ENCODE measurements at places on chromosomes 11 and 22.

- DNase-seq: no peak
These were observed 44.7 kb downstream of the SWAP70 start for GRCh38 chr11:9708544-9708943.

DNA sequence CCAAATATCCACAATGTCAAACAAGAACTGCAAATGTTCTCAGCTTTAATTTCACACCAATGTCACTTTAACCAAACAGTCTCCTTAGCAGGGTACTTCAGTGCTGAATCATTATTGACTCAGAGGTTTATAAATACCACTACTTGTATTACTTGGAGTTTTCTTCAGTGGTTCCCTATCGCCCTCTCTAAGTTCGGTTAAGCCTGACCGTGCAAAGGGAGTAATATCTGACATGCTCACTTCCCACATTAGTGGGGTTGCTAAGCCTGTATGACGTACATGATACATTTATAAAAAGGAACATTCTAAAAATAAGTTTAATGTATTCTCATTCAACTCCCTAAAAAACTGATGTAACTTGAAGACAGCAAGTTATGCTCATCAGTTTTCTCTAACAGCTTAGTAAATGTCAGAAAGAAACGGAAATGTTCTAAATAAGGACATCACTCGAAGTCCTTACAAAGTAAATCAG is 93.1 kb upstream of the ZC3H12C start:
- DNase-seq: peak; percentile 11

GRCh38 chr11:96035740-96036078 is 111.8 kb upstream of the MTMR2 start:
- DNase-seq: no peak

DNA sequence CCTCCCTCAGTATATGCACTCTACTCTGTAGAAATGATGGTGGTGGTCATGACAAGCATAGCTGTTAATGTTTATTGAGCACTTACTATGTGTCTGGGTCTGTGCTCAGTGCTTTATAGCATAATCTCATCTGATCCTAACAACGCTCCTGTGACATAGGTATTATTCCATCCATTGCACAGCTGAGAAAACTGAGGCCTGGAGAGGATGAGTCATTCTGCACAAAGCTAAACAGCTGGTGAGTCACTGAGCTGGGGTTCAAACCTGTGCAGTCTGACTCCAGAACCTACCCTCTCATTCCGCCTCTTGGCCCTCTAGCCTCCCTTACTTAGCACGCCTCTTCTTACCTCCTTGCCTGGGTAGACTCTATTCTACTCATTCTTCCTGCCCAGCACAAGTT is 41.7 kb downstream of the PRDM11 start:
- DNase-seq: no peak

DNA sequence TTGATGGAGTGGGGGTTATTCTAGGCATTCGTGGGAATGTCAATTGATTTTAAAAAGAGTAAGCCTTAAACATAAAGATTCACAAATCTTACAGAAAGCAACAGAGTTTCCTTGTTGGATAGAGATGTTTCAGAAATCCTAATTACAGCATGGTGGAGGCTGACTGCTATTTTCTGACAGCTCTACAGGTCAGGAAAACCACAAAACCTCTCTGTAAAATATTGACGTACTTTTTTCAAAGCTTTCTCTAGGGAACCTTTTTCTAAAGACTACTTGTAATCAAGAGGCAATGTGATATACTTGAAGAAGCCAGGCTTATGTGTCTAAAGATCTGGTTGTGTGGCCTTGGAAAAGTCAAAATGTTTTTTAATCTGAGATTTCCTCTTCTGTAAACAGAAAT is 9.1 kb upstream of the OR8B8 start:
- no peak for DNase-seq

- DNase-seq: no peak
These were observed 11.6 kb upstream of the OOSP4B start for GRCh38 chr11:60005360-60005759.

DNA sequence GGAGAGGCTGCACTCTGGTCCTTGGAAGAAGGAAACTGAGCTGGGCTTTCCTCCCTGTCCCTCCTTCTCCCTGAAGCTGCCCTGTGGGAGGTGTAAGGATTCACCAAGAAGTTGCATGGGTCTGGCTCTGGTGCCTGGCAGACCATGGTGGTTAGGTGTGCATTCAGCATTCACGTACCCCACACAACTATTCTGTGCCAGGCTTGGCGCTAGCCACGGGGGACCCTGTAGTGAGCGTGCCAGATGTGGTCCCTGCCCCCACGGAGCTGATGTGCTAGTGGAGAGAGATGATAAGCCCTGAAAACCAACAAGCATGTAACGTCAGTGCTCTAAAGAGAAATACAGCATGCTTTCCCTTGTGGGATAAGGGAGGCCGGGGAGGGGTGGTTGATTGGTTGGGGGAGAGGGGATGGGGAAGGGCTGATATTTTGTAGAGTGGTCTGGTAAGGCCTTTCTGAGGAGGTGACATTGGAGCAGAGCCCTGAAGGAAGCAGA is 48.9 kb downstream of the CD82 start:
- no peak for DNase-seq

- DNase-seq: no peak
These were observed 38.0 kb downstream of the TMEM123 start for GRCh38 chr11:102414559-102414958.

- DNase-seq: no peak
These were observed 34.8 kb downstream of the IRAG1 start for GRCh38 chr11:10658621-10659338.

GRCh38 chr11:118902336-118903203 is 18.9 kb downstream of the CXCR5 start:
- no peak for DNase-seq

GRCh38 chr22:44645083-44645482 is 56.9 kb upstream of the PRR5 start:
- no peak for DNase-seq

DNA sequence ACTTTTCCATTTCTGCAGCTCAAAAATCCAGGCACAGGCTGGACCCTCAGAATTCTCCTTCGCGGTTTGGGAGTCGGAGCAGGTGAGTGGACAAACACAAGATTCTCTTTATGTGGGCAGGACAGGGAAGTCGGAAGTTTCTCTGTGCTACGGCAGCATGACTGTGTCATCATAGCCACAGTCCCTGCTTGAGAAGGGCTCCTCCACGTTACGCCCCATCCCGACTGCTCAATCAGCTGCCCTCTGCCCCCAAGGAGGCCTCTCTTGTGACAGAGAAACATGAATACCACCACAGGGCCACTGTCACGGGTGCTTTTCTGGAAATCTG is 89.0 kb upstream of the SHISAL1 start:
- peak; percentile 11 for DNase-seq

- DNase-seq: peak; percentile 83
These were observed 5.9 kb upstream of the MRGPRF start for GRCh38 chr11:69018924-69019323.

DNA sequence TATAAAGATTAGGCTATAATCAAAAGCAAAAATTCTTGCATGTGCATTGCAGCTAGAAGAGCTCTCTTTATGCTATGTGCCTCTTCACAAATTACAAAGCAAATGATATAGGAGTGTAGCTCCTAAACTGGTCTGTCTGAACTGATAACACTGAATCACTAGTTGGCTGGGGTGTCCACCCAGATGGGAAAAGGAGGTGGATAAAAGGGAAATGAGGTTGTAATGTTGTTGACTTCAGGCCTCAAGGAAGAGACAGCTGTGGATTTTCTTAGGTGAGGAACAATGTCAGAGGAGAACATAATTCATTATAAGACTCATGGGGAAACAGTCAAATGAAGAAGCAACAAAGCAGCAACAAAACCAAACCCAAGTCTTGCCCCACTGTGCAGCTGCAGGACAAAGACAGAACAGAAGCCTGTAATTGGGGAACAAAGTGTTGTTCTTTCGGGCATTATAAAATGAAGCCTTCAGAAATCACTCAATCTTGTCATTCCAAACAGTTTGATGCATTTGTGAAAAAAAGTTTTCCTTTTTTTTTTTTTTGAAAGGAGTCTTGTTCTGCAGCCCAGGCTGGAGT is 130.1 kb upstream of the DDI1 start:
- no peak for DNase-seq

- peak; percentile 82 for DNase-seq
These were observed 49.1 kb downstream of the MICAL2 start for GRCh38 chr11:12159351-12160099.

DNA sequence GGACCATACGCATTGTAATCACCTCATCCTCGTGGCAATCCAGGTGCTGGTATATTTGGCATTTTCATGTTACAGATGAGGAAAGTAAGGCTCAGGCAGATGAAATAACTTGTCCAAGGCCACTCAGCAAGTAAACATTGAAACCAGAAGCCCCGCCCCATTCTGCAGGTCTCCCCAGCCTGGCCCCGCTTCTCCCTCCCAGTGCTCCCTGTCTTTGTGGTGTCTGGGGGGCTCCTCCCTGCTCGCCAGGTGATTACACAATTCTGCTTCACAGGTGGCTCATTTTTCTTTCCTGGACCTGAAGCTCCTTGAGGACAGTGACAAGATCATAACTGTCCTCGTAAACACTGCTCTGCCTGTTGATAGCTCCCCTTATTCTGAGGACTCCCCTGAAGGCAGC is 531.5 kb upstream of the B3GAT1 start:
- DNase-seq: no peak

DNA sequence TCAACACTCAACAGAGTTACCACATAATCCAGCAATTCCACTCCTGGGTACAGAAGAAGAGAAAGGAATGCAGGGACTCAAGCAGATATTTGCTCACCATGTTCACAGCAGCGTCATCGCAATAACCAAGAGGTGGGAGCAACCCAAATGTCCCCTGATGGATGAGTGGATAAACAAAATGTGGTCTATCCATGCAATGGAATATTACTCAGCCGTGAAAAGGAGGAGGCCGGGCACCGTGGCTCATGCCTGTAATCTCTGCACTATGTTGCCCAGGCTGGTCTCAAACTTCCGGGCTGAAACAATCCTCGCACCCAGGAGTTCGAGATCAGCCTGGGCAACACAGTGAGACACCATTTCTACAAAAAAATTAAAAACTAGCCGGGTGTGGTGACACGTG is 131.7 kb downstream of the CTTN start:
- DNase-seq: no peak

DNA sequence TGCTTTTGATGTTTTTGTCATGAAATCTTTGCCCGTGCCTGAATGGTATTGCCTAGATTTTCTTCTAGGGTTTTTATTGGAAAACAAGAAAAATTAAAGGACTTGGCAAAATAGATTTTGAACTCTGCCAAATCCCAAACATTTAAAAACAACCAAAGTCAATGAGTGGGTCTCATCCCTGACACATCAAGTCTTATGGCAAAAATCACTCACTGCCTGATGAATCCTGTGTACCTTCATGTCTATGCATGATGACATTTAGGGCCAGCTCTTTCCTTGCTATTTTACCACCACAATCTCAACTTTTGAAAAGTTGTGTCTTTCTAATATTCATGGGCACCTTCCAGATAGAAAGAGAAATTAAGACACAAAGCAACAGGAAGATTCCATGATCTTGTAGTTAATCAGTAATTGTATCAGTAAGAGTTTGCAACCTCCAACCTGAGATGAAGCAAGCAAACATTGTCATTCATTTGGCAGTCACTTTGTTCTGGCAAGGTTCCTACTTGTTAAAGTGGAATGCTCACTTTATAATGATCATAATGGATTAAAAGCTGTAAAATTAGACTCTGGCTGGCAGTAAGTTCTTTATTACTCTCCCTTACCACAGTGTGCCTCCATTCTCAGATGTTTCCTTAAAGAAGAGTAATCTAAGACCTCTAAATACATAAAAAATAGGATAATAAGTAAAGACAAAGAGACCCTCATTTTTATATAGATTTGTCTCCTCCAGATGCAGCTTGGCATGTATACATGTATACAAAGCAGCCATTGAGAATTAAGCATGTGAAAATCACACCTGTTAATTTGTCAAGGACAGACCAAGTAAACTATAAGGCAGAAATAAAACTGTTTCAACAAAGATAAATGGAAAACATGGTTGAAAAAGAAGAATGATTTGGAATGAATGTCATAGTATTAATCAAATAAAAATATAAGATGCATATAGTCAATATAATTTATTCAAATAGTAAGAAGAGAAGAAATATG is 51.6 kb downstream of the ETS1 start:
- no peak for DNase-seq

GRCh38 chr11:12097219-12097618 is 13.2 kb upstream of the MICAL2 start:
- DNase-seq: no peak

DNA sequence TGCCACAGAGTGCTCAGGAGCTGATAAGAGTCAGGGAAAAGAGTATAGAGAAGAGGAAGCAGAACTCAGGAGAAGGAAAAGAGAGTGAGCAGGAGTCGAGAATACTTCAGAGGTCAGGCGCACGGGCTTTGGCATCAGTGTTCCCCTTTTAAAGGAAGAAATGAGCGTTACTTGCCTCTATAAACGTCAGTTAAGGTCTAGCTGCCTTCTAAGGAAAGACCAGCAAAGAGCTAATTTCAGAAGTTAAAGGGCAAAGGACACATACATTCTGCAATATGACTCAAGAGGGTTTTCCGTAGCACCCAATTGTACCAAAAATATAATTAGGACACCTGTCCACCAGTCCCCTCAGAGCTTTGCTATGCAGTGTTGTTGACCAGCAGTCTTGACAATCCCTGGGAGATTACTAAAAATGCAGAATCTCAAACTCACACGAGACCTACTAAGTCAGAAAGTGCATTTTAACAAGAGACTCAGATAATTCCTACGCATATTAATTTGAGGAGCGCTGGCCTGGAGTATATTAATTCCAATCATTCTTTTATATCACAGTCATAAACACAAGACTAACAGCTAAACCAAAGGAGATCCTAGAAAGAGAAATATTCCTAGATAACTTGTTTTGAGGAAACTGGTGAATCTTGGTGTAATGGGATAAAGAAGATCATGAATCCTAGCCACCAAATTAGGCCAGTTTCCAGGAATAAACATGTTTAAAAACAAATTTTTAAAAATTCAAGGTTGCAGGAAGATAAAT is 249.0 kb downstream of the CADM1 start:
- no peak for DNase-seq

- DNase-seq: no peak
These were observed 124.2 kb downstream of the NCAM1 start for GRCh38 chr11:113085446-113085845.

DNA sequence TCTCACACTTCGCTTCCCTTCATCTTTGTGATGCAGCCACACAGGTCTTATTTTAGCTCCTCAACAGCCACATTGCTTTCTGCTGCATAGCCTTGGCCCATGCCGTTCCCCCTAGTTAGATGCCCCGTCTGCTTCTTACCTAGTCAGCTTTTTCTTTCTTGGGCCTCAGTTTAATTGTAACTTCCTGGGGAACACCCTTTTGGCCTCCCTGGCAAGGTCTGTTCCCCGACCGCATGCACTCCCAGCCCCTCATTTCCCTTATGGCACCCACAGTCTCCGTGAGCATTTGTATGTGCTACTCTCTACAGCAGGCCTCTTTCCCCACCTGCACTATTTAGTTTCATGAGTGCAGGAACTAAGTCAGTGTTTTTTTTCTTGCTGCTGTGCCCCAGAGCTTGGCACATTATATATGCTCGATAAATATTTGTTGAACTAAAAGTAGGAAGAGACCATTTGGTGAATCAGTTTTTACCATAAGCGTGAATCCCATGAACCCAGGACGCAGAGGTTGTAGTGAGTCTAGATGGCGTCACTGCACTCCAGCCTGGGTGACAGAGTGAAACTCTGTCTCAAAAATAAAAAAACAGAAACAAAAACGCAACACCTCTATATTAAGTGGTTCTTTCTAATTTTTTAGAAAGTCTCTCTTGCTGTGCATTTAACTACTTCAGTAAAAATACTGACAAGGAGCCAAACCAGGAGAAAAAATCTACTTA is 38.5 kb downstream of the TNRC6B start:
- DNase-seq: no peak

GRCh38 chr11:1772270-1773130 is 8.8 kb upstream of the CTSD start:
- DNase-seq: peak; percentile 98
